Stimulated activated CD8-positive, alpha-beta memory T cell treated with anti-CD3 and anti-CD28 coated beads, Interleukin-12 subunit alpha, Interleukin-12 subunit beta, amount 100 ng/mL, for 4 hours (primary cell): ENCODE measurements at places on chromosomes 7 and 10.

- no peak for DNase-seq
Measured at GRCh38 chr7:23004247-23004520, 9.7 kb downstream of the HYCC1 start.

- no peak for DNase-seq
Measured at GRCh38 chr7:43721193-43721806, 8.0 kb downstream of the COA1 start.

GRCh38 chr7:107957436-107957835, 45.5 kb downstream of the LAMB1 start:
- no peak for DNase-seq

DNA sequence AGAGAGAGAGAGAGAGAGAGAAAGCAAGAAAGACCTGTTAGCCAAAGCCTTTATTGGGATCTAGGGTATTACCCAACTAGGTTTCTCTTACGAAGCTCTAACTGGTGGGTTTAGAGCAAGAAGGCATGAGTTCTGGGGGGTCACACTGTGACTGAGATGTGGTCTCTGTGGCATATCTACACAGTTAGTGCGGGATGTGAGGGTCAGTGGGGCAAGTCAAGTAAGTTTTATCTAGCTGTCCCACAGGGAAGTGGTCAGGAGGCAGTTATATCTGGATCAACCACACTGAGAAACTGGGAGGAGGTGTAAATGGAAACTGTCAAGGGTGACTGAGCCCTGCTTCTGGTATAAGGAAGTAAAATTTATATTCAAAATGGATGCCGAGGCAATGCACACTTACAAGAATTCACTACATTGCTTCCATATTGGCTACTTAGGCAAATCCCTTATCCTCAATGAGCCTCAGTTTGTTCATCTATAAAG, 331.6 kb upstream of the HPS1 start:
- no peak for DNase-seq

- no peak for DNase-seq
Measured at GRCh38 chr10:73338801-73339368, 19.8 kb downstream of the CFAP70 start.

DNA sequence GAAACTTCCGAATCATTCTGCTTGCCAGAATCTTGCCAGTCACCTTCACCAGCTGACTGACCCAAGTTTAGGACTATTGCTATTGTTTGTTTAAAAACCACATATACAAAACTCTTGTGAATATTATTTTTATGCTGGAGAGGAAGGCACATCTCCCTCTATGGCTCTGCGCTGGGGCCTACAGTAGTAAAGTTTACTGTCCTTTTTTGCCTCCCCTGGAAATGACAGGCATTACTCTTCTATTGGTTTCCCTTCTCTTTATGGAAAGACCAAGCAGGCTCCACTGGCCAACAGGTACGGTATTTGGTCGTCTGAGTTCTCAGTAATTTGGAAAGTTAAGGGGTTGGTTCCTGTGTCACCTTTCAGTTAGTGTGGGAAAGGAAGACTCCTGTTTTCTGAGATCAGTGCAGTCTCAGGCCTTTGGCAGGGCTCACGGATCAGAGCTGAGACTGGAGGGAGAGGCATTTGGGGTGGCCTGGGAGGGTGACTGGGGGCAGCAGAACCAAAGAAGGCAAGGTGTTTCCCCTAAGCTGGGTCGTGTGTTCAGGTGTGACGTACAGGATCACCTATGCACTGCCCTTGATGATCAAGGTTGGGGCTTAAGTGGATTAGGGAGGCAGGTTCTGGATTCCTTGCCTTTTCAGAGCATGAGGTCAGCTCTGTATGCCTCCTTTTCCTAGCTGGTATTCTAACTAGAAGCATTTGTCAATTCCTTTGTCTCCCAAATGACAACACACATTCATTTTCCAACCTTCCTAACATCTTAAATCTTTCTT, 16.0 kb upstream of the KIF5B start:
- no peak for DNase-seq

DNA sequence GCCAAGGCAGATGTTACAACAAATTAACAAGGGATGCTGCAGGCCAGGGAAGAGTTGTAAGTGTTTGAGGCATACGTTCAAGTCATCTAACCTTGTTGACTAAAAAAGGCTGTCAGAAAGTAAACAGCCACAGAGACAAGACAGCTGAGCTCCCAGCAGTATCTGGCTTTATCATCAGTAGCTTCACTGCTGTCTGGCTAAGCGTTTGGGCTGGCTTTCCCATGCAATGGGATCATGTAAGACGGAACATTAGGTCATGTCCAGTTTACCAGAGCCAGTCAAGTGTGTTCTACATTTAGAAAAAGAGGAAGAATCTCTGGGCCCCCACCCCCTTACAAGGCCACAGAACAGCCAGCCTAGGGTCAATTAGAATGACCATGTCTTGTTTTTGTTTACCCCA, 51.3 kb upstream of the GSAP start:
- DNase-seq = no peak

GRCh38 chr10:122559228-122559627, 1.3 kb upstream of the DMBT1 start:
- no peak for DNase-seq

GRCh38 chr7:25597946-25598345, 369.7 kb upstream of the NPVF start:
- no peak for DNase-seq

DNA sequence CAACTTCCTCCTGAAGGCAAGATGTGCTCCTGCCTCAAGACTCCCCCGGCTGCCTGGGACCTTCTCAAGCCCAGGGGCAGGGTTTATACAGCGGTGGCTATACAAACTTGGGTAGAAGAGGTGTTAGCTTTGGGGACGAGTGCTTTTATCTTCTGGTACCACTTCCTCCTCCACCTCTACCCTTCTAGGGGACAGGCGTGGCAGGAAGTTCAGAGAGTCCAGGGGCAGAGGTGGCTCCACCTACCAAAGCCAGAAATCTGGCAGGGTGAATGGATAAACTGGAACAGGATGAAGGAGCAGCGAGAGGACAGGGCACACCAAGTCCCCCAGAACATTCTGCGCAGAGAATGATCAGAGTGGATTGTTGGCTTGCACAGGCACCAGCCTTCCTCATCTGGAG, 24.0 kb upstream of the TM9SF3 start:
- DNase-seq = no peak

DNA sequence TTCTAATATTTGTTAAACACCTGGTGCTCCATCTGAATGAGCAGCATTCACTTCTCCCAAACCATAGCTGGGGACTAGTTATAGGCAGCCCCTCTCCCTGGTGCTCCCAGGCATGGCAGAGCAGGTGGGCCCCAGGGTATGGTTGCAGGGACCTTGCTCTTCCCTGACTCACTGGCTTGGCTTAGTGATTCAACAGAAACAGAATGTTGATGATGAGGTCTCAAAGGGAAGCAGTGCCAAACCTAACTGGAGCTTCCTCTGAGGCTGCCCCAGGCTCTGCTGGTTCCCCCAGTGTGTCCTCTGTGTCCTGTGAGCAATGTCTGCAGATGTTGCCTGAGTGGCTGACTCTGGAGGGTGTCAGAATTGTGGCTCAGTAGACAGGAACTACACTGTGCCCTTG, 3.7 kb downstream of the GPR26 start:
- no peak for DNase-seq

- DNase-seq = no peak
Measured at GRCh38 chr7:22577470-22578001, 77.5 kb upstream of the STEAP1B start.

GRCh38 chr10:11396311-11396955, 215.0 kb downstream of the USP6NL start:
- DNase-seq = no peak

DNA sequence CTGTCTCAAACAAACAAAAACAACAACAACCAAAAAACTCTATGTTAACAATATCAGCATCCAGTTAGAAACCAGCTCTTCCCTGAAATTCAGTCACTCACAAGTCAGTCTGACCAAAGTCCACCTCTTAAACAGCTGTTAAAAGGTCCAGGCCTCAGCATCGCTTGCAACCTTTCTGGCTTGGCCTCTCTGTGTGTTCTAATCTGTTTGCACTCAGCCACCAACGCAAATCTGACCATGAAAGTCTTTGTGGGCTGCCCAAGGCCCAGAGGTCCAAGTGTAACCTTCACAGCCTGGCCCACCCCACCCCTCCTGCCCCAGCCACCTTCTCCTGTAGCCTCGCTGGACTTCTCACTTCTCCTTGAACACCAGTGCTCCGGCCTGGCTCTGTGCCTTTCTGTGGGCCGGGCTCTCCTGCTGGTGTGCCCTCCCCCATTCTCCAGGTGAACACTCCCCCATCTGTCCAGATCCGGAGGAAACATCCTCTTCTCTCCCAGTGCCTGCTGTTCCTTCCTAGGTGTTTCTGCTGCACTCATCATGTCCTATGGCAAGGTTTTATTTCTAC, 72.2 kb upstream of the EFCAB10 start:
- no peak for DNase-seq

- no peak for DNase-seq
Measured at GRCh38 chr7:129606803-129607202, 4.7 kb upstream of the NRF1 start.

- no peak for DNase-seq
Measured at GRCh38 chr7:106369816-106370215, 85.0 kb upstream of the NAMPT start.

DNA sequence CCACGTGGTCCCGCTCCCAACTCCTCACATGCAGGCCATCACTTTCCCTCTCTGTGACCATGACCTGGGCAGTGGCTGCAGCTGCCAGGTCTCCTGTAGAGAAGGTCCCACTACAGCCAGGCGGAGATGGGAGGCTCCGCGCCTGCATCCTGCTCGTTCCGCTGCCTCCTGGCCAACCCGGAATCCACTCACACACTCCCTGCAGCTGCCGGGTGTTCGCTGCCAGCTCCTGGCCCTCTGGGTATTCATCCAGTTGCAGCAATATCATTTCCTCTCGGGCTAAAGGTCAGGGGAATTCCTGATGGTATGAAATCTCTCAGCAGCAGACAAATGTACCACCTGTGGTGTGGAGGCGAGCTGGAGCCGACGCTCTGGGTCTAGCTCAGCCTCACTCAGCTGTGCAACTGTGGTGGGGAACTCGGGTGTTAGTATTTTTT, 65.7 kb downstream of the TLL2 start:
- DNase-seq = no peak

DNA sequence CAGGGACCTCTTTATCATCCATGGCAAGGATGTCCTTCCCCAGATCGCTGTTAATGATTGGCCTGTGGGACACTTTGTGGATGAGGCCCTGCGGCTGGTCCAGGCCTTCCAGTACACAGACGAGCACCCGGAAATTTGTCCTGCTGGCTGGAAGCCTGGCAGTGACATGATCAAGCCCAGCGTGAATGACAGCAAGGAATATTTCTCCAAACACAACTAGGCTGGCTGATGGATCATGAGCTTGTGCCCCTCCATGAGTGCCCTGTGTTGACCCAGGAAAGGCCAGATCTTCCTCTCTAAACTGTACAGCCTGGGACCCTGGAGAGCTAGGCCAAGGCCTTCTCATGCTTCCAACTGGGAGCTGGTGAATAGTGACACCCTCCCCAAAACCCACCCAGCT, 124.1 kb downstream of the CUL2 start:
- DNase-seq = no peak

DNA sequence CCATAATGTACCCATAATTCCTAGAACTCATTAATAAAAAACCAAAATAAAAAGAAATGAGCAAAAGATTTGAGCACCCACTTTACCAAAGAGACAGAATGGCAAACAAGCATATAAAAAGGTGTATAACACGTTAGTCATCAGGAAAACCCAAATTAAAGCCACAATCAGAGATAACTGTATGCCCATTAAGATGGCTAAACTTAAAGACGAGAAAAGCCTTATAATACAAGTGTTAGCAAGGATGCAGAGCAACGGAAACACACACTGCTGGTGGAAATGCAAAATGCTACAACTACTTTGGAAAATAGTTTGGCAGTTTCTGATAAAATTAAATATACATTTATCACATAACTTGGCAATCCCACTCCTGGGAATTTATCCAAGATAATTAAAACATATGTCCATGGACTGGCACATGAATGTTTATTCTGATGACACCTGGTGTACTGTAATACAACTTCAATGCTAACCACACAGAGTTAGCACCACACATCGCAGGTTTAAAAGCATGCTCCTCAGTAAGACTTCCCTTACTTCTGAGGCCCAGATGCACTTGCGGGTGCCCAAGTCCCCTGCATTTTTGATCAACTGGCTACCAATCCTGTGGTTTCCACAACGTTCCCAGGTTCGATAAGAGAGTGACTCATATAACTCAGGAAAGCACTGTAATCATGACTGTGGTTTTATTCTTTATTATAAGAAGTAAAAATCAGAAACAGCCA, 158.6 kb downstream of the SNX13 start:
- DNase-seq = no peak

- no peak for DNase-seq
Measured at GRCh38 chr7:98880485-98880884, 2.2 kb downstream of the TRRAP start.

- DNase-seq = no peak
Measured at GRCh38 chr7:158313931-158314330, 273.7 kb downstream of the PTPRN2 start.

- DNase-seq = no peak
Measured at GRCh38 chr10:31321396-31321941, 2.5 kb downstream of the ZEB1 start.

GRCh38 chr10:102585026-102585425, 59.3 kb upstream of the TRIM8 start:
- no peak for DNase-seq

DNA sequence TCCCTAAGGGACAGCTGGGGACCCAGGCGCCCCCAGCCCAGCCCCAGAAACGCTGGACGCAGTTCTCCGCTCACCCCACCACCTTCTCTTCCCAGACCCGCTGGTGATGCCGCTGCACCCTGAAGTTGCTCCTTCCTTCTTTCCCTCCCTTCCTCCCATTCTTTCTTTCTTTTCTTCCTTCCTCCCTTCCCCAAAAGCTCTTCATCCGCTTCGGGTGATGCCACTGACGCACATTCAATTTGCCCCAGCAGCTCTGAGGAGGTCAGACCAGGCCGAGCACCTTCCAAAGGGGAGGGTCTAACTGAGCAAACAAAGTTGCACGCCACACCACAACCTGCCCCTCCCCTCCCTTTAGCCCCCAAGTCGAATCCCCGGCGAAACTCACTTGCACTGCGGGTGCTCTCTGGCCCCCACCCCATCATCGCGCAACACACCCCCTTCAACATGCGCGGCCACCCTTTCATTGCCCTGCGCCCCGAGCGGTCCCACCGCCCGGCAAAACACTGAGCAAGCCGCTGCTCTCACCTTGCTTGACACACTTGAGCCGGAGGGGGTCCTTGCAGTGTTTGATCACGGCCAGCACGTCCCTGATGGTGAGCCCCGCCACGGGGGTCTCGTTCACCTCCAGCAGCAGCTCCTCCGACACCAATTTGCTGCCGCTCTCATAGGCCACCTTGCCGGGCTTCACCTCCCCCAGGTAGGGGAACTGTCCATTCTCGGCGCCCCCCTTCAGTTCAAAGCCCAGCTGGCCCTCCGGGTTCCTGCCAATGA, 787 bp downstream of the MAGI2 start:
- DNase-seq = no peak
